Stimulated activated CD8-positive, alpha-beta memory T cell treated with anti-CD3 and anti-CD28 coated beads, Interleukin-4, amount 100 ng/mL, for 1 hour (primary cell): ENCODE measurements at places on chromosomes 11 and 22.

GRCh38 chr11:83572581-83573496, 286.7 kb upstream of the CCDC90B start:
- no peak for DNase-seq

DNA sequence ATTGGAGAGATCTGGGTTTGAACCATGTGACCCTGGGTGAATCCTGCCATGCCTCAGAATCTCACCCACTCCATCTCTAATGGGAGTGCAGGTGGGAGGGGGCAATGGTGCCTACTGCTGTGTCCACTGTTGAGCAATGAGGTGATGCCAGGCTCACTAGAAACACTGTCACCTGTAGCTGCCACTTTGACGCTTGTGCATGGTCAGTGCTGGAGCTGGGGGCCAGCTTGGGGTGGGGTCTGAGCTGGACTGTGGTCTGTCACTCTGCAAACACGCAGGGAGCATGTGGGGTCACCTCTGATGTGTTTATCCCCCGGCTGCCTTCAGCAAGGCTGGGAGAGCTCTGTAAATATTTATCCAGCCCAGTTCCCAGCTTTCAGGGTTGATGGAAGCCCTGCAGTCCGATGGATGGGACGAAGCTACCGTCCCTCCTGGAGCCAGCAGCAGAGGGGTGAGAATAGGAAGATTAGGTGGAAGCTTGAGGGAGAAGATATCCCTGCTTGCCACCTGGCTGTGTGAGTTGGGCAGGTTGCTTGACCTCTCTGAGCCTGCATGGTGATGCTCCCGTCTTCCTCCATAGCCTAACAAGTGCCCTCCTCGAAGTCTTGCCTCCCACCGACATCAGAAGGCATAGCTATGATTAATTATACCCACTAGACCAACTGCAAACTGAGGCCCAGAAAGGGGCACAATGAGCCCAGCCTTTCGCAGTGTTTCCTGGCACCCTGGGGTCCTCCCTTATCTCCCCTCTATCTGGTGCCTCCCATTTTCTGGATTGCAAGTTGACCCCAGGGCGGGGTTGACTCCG, 1.7 kb downstream of the MMP11 start:
- DNase-seq = no peak

DNA sequence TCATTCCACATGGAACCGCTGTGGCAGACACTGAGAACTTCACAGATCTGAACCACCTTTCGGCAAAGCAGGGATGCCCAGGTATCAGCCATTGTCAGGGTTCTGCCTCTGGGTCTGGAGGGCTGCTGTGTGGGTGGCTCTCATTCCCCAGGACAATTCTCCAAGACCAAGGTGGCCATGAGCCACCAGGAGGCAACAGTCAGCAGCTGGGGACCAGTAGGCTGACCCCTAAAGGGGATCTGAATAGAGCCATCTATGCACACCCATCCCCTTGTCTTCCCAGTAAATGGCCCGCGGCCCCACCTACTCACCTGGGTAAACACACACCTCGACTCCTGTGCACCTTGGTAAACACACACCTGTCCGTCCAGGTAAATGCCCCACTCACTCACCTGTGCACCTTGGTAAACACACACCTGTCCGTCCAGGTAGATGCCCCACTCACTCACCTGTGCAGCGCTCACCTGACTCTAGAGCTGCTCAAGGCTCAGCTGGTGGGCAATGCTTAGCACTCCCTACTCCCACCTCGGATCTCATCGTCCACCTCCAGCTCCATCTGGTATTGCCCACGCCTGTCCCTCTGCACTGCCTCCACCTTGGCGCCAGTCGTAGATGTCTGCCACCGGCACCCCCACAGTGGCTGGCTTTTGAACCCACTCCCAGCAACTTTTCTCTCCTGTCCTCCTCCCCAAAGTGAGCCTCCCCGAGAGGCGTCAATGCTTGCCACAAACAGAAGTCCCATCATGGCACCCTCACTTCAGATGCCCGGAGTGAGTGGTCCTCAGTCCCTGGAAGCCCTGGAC, 10.2 kb downstream of the SLC25A1 start:
- DNase-seq = no peak

GRCh38 chr11:63738720-63739360, 29.7 kb downstream of the ZFTA start:
- peak; percentile 15 for DNase-seq

DNA sequence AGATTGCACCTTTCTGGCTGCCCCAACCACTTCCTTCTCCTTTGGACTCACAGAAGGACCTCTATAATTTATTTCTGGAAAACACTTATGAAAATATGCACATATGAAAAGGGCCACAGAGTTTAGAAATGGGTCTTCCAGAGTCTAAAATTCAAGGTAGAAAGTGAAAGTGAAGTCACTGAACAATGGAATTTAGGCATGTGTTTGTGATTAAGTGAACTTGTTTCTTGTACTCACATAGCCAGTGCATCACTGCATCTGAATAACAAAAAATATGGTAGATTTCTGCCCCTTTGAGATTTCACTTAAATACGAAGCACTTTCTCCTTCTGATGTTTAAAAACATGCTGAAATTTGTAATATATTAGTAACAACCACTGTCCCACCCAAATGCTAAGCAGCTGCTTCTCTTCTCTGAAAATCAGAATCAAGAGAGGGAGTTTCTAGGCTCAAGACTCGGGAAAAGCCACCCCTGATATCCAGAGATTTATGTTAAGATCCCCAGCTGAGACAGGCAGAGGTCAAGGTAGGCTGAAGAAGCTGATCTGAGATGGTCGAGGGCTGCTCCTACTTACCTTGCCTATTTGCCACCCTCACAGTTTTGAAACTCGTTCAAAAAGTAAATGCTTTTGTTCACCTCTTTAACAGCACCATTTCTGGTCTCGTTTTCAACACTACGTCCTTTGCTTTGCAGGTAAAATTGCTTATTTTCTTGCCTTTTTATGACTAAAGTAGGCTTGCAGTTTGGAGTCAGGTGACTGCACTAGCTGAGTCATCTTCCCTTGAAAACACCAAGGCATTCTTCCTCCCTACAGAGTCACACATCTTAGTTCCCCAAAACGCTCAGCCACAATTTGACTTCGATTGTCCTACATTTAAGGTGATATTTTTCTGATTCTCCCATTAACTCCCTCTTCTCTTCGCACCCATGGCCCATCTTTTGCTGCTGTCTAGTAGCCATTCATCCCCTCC, at the start of gene XKR3:
TSS of gene XKR3 (minus strand) at position 696 of the 972 bp plus-strand sequence. CDS start 17,338 bp downstream, outside the sequence.
- DNase-seq = no peak

DNA sequence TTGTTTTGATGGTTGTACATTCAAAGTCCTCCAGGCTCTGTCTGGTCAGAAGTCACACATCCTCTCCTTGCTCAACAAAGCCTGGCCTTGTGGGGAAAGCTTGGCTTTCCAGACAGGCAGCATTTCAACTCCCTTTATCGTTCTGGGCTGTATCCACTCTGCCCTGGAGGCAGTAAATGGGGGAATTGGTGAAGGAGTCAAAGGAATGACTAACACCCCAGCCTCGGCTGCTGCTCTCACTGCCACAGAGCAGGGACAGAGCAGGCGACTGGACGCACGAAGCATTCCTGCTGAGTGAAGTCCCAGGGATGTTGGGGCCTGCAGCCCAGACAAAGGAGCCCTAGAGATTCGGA, 52.8 kb downstream of the WNT11 start:
- DNase-seq = no peak

DNA sequence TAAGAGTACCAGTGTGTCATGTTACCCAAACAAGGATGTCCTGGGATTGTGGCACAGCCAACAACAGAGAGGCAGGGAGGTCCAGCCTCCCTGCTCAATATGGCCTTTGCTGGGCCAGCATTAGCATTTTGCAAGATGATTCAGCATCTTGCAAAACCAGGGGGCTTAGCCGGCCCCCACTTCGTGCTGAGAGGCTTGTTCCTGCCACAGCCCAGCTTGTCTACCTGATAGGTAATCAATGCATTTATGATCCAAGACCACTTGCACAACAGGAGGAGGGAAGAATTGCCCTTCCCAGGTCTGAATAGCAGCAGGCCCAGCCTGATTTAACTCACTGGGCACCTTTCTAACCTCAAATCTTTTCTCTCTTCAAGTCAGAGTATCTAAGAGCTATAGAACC, 189.0 kb upstream of the SYT13 start:
- no peak for DNase-seq

- no peak for DNase-seq
Observed at GRCh38 chr22:25847451-25847850, 105.5 kb downstream of the MYO18B start.

DNA sequence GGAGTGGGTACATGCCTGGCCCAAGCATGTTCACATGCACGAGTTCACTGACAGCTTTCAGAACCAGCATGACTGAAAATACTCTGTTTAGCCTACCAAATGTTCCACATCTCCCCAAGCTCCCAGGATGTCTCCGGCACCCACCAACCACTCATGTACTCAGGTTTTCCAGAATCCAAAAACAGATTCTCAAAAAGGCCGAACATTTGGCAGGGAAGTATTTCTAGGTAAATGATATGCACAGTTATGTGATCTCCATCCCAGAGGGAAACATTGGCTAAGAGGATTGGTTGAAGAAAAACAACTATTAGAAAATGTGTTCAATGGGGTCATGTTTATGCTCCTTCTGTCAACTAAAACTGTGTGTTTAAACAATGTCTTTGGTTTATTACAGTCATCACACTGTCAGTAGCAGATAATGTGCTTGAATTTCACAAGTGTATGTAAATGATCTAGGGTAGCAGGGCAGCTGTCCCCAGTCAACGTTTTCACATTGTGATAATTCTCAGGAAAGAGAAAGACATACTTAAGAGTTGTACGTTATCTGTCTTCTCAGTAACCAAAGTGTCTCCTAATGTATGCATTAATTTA, 52.3 kb downstream of the BARX2 start:
- DNase-seq = no peak

DNA sequence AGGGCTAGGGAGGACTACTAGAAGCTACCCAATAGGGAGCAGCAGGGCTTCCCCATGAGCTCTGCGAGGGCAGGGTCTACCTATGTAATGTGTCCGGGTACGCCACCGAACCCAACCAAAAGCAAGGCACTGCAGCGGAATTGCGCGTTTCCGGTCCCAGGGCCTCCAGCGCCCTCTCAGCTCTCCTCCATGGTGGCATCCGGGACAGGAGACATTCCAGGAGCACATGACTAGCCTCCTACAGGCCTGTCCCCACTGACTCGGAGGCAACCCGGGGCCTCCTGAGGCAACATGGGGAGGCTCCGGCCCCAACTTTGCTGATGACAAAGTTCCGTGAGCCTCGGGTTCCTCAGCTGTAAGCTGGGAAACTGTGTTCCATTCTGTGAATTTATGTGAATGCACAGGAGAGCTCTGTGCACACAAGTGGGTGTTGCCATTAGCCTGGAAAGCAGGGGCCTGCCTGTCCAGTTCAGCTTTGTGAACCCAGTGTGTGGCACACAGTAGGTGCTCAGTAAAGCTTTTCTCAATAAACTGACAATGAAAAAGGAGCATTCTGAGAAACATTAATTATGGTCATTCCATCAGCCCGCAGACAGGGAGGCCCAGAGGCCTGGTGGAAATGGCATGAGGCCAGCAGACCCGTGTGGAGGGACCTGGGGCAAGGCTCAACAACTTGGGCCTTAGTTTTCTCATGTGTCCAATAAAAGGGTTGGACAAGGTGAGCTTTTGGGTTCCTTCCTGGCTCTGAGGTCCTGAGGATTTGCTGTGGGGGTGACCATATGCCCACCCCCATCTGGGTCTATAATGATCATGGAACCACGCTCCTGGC, 50.3 kb downstream of the CHRDL2 start:
- no peak for DNase-seq

DNA sequence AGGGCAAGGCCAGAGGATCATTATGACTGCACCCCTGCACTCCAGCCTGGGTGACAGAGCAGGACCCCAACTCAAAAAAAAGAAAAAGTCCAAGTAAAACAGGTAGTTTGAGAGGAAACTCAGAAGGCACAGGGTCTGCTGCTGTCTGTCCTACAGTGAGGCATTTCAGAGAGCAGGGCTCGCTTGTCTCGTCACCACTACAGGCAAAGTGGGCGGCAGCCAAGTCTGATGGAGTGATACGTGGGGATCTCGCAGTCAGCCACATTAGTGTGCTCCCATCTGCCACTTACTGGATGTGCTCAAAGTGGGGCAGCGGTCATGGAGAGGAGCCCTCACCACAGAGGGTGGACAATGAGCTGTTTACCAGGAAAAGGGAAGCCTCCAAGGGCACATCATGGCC, 42.1 kb downstream of the PI4KA start:
- DNase-seq = no peak

GRCh38 chr22:42194953-42195352, 64.3 kb upstream of the CYP2D6 start:
- no peak for DNase-seq

DNA sequence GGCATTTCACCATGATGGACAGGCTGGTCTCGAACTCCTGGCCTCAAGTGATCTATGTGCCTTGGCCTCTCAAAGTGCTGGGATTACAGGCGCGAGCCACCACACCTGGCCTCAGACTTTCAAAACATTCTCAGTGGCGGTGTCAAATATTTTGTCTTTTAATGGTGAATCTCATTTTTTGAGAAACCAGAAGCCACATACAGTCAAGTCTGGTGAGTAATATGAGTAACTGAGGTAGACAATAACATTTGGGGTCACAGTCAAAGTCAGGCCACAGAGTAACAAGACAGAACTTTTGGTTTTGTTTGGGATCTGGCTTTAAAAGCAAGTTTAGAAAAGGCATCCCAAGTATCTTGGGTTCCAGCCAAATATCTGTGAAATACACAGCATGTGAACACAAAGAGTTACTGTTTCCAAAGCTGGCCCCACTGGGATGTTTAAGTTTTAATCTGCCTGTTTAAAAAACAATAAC, 5.6 kb upstream of the TMA7B start:
- no peak for DNase-seq

GRCh38 chr11:118619444-118620197, 12.2 kb downstream of the PHLDB1 start:
- no peak for DNase-seq

- no peak for DNase-seq
Observed at GRCh38 chr11:15016200-15016599, 44.0 kb upstream of the CALCA start.

DNA sequence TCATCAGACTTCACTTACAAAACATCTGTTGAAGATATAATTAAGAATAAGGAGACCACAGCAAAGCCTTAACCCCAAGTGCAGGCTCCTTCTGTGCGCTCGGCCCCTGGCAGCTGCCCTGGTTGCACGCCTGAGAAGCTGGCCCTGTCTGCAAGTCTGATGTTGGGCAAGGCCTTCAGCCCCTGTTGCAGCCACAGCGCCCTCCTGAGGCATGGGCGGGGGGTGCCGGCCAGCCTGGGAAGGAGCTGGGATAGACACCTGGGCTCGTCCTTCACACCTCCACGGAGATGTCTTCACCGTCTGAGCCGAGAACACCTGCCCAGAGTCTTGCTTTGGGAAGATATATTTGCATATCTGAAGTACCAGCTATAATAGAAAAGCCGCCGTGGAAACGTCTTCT, 104.1 kb downstream of the MPPED1 start:
- DNase-seq = no peak

DNA sequence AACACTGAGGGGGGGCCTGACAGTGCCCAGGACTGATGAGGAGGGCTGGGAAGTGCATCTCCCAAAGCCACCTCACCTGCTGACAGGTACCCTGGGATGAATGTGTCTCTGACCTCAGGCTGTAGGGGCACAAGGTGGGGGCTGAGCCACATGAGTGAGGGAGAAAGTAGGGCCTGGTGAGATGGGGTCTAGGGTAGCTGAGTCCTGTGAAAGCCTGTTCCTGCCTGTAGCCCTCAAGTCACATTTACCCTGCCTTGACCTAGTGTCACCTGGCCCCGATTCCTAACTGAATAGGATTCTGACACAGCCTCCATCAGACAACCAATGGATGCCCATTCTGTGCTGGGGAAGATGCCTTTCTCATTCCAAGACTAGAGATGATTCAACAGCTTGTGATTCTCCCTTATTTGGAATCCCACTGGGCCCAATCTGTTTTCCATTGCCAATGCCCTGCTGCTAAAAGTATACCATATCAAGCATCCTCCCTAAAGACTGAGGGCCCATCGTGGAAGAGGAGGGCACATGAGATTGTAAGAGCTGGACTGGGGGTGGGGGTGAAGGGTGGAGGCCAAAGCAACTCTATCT, 11.1 kb upstream of the RFPL1 start:
- no peak for DNase-seq
